Aorta (tissue), 5 donors: ENCODE measurements at places on chromosomes 4 and X. TPM values are rescaled to one million over a fixed set of nuclear protein-coding genes. Genes with fewer than 3 reads are reported as not detected.
A peak's percentile ranks its signal among the peaks of the same experiment; 100 is the strongest.

- DNase-seq, result no peak
These were observed 28.1 kb downstream of the ANK2 start for GRCh38 chr4:113077575-113077974.

The AFAP1 gene
- polyA plus RNA-seq, result 13.3 TPM

DNA sequence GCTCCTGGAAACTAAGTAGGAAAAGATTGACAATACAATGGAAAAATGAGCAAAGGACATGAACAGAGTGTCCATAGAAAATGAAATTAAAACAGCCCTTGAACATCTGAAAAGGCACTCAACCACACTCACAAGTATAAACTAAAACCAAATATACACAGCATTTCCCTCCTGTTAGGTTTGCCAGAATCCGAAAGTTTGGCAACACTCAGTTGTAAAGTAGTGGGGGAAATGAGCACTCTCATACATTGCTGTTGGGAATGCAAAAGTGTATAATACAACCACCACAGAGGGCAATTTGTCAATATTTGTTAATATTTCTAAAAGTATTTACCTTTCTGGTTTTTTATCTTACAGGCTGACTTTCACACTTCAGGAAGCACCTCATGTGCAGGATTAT is 84.2 kb upstream of the TMEM164 start:
- no peak for DNase-seq

- DNase-seq, result no peak
These were observed 156.8 kb downstream of the TEX13A start for GRCh38 chrX:105063743-105064142.

DNA sequence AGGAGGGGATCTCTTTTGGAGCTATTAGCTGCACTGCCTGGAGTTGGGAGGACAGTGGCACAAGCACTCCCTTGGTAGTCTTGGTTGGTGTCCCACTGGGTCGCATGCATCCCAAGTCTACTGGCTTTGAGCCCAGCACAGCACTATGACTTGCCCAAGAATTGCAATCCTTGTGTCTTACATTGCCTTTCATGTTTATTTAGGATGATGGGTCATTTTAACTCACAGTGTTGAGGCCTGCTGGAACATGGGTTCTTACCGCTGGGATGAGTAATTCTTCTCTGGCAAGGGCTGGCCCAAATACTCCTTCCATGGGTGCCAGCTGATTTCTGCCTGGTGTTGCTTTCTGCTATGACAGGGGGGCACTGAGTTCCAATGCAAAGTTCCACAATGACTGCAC is 185.5 kb downstream of the TEX13C start:
- DNase-seq, result no peak

GRCh38 chr4:153647975-153648374 is 36.1 kb upstream of the TLR2 start:
- no peak for DNase-seq

The P2RY4 gene
- not detected for polyA plus RNA-seq

The ACE2 gene
- polyA plus RNA-seq, result 13.3 TPM

The RADX gene
- 0.13 TPM for polyA plus RNA-seq

GRCh38 chrX:134659761-134660160 is 1.5 kb upstream of the PLAC1 start:
- DNase-seq, result no peak

DNA sequence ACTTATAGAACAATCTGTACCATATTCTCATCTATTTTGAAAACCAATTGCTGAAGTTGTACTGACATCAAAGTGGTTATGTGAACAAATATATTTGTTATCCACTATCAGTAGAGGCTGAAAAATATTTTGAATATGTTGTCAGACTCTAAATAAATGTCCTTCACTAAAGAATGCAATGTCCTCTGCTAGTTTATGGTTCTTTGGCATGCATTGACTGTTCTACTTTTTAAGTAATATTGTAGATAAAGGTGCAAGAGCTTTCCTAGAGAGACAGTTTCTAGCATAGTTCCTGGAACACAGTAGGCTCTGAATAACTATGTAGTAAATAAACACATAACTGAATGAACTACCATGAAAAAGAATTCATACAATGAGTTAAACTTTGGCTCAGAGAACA is 18.2 kb upstream of the COX7B2 start:
- no peak for DNase-seq

DNA sequence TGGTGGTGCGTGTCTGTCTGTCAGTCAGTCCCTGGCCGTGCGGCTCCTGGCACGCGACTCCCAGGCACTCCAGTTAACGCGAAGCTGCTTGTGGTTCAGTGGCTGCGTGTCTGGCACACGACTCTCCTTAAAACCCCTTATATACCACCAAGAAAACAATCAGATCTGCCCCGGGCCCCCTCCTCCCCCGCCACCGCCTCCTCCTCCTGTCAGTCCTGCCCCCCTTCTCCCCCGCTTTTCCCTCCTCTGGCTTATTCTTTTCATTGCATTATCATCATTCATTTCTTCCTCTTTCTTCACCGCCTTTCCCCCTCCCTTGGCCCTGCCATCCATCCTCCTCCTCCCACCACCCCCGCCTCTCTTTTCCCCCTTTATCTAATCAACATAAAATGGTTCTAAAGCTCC is at the start of gene NEUROG2:
NEUROG2 (minus strand) TSS at position 115 of the 405 bp plus-strand sequence. CDS start 705 bp downstream, outside the sequence.
- DNase-seq, result no peak

The SLC16A2 gene
- polyA plus RNA-seq, result 11.1 TPM

- DNase-seq, result no peak
These were observed 126.2 kb downstream of the COL4A6 start for GRCh38 chrX:108312011-108312410.

The AFF2 gene
- 0.25 TPM for polyA plus RNA-seq

GRCh38 chrX:30713061-30713525 is 59.9 kb downstream of the GK start:
- DNase-seq, result peak; percentile 58

The ARX gene
- polyA plus RNA-seq, result not detected

- no peak for DNase-seq
These were observed 77.2 kb downstream of the JAKMIP1 start for GRCh38 chr4:6123116-6123515.

The TCEAL6 gene
- 0.87 TPM for polyA plus RNA-seq

DNA sequence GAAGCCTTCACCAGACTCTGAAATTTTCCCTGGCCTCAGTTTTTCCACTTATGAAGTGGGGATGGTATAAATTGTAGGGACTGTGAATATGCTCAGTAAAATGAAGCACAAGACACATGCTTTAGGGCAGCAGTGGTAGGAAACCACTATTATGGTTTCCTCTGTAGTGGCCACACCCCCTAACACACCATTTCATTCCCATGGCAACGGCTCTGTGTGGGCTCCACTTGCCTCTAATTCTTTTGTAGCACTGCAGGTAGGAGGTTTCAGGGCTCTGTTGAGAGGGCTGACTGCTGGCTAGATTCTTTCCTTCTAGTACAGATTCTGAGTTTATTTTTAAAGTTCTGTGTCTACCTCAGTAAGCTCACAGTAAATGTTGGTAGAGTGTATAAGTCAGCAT is 3.5 kb upstream of the VMA21 start:
- DNase-seq, result no peak

- no peak for DNase-seq
These were observed 304.9 kb upstream of the RPS6KA3 start for GRCh38 chrX:20571611-20572010.

DNA sequence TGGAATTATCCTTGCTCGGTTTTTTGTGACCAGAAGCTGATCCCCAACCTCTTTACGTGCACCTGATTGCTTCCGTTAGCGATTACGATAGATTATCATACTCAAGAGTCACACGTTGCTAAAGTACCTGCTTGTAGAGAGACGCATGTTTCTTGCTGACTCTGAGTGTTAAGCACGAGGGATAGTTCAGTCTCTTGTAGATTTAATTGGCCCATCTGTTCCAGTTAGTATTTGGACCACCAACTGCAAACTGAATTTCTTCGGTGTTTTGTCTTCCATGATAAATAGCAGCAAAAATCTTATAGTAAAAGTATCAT is 516 bp upstream of the COX18 start:
- DNase-seq, result no peak

- DNase-seq, result no peak
These were observed at the start of gene SHISA3 for GRCh38 chr4:42396752-42397634. TSS of gene SHISA3 (plus strand) at chr4:42397488. CDS start at chr4:42398057, 569 bp downstream.

DNA sequence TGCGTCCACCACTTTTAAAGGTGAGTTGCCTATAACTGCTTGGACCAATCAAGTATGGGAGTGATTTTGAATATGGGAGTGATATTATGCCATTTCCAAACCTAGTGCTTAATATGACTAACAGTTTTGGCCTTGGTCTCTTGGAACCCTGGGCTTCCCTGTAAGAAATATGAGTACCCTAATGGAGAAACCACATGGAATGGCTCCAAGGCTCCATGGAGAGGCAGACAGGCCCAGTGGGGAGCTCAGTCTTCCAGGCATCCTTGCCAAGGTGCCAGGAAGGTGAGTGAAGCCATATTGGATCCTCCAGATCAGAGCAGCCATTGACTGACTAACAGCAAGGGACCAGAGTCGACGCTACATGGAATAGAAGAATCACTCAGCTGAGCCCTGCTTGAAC is 53.2 kb downstream of the MAML3 start:
- no peak for DNase-seq

DNA sequence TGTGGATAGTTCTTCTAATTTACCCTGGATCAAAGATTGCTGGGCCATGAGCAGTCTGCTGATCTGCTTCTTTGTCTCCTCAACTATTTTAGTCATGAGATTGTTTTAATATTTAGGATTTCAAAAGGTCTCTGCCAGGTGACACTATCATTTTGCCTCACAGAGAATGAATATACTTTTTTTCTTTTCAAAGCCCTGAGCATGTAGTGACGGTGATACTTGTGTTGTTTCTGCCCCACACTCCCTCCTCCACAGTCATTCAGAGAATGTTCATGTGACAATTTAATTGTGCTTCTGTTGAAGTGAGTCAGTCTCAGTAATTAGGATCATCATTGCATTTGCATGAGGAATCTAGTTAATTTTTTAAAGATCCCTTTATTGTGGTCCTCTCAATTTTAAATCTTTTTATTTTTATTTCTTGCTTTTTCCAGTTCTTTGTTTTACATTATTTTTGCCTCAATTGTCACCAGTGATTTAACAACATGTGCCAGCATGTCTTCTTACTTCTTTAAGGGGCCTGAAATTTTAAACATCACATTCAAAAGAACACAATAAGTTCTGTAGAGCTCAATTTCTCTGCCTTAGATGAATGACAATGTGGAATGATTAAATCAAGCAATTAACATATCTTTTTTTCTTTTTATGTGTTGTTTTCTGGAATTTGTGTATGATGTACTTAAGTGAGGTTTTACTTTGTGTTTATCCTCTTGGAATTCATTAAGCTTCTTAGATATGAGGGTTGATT is 12.3 kb downstream of the MMRN1 start:
- DNase-seq, result no peak

DNA sequence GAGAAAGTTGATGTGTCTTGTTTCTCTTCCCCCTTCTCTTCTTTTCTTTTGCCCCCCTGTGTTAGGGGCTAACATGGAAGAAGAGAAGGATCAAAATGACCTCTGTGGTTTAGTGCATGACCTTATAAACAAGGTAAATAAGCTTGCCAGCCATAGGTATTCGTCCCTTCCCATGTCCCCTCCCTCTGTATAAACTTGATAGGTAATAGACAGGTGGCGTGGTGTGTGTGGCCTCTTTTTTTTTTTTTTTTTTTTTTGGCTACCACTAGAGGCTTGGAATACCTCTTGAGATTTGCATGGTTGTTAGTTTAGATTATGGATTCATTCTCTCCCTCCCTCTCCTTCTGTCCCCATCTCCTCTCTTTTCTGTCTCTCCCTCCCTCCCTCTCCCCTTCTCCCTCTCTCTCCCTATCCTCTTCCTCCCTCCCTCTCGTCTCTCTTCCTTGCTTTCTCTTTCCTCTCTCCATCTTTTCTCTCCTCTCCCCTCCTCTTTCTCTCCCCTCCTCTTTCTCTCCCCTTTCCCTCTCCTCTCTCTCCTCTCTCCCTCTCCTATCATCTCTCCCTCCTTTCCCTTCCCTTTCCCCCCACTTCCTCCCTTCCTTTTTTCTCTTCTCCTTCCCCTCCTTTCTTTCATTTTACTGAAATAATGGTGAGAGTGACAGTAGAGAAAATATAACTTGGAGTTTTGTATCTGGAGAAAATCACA is 134.4 kb downstream of the AFF1 start:
- DNase-seq, result no peak

- DNase-seq, result no peak
These were observed 50.9 kb downstream of the NFKB1 start for GRCh38 chr4:102551958-102552565.

DNA sequence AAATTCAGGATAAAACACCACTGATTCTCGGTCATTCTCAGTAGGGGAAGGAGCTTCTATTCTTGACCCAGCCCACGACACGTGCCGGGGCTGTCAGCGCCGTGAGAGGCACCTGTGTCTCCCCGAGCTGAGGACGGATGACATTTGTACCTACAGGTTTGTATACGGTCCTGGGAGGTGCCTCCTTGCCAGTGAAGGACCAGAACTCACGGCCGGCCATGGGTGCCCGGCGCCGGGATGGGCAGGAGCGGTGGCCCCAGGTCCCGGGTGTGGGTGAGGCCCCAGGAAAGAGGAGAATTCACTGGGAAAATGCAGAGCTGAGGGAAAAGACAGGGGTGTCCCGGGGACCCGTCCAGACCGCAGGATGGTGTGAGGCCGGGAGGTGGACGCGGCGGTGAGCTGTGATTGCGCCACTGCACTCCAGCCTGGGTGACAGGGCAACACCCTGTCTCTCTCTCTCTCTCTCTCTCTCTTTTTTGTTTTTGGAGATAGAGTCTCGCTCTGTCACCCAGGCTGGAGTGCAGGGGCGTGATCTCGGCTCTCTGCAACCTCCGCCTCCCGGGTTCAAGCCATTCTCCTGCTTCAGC is 48.9 kb upstream of the PPP2R3B start:
- DNase-seq, result peak; percentile 37

DNA sequence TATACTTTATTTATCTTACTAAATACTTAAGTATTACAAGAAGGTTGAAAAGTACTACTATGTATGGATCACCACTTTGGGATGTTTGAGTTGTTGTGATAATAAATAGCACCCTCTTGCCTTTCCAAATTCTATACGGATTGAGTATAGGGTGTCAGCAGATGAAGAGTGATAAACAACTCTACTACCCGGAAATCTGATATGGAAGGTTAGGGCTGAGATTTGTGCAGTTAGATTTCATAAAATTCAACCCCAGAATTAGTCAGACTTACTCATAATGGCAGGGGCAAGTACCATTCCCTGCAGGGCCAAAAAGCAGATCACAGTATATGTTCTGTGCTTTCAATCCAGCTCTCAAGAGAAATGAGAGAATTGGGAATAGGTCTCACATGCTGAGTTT is 1008.9 kb upstream of the PCDH7 start:
- no peak for DNase-seq

DNA sequence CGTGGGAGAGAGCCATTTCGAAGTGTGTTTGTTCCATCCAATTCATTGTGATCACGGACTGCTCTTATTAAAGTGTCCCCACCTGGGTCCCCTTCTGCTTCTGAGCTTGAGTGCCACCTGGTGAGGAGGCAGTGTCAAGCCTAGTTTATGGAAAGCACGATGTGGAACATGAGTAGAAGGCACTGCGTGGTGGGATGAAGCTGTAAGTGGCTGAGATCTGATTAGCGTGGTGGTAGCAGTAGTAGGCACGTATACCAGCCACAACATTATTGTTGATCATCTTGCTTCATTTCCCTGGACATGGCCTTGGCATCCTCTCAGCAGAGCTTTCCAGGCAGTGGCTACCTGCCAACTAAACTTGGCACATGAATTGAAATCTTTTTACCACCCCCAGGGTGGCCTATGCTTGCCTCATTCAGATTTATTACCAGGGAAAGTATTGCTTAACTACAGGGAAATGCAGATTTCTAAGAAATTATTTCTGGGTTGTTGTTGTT is 46.4 kb downstream of the GPAT3 start:
- DNase-seq, result no peak

The ARAP2 gene
- polyA plus RNA-seq, result 0.26 TPM

- DNase-seq, result no peak
These were observed 6.6 kb upstream of the AVPR2 start for GRCh38 chrX:153897899-153898298.

The STOX2 gene
- 0.13 TPM for polyA plus RNA-seq
